Esophagus squamous epithelium (tissue), 5 donors: ENCODE measurements at places on chromosomes 4 and X.

GRCh38 chrX:84469226-84469625 is 33.0 kb downstream of the HDX start:
- H3K27ac ChIP-seq, result no peak overlapping the region
- H3K4me3 ChIP-seq, result no peak overlapping the region
- no peaks in the 10 kb centered on the region for H3K4me1 ChIP-seq

GRCh38 chrX:31092476-31092875 is 20.6 kb upstream of the FTHL17 start:
- no peak overlapping the region for H3K4me3 ChIP-seq
- H3K4me1 ChIP-seq, result no peaks in the 10 kb centered on the region

DNA sequence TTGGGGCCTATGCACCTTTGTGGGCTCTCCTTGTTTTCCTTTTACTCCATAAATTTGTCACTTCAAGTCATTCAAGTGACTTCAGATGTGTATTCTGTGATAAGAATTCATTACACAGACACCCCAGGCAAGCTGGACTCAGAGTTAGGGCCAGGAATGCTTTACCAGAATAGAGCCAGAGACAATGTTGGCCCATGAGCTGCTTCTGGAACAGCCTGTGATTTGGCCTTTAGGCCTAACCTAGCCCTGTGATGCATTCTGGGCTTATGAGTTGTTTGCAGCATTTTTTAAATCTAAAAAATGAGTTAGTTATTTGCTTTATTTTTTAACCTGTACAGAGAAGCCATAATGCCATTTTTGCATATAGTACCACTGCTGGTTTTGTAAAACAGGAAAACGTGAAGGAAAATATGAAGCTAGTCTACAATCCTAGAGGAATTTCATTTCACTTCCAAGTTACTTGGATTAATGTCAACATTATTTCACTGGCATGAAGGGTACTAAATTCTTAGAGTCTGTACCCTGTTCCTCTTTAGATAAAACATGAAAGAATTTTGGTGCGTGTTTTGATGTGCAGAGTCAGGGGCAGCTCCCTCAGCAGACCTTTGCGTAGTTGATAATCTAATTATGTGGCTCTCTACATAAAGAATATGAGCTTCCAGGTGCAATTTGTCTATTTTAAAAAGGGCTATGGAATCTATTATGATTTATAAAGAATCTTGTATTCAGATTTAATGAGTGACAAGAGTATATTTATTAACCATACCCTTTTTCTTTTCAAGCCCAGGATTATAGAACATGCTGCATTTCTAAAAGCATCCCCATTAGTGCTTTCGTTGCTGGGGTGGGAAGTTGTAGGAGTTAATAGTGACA is 84.7 kb downstream of the ARHGAP10 start:
- no peaks in the 10 kb centered on the region for H3K36me3 ChIP-seq
- H3K27ac ChIP-seq, result peak overlapping the region; percentile 62
- H3K4me1 ChIP-seq, result peaks cover 26% of the 10 kb centered on the region
- no peaks in the 10 kb centered on the region for H3K27me3 ChIP-seq
- DNase-seq, result no peak

DNA sequence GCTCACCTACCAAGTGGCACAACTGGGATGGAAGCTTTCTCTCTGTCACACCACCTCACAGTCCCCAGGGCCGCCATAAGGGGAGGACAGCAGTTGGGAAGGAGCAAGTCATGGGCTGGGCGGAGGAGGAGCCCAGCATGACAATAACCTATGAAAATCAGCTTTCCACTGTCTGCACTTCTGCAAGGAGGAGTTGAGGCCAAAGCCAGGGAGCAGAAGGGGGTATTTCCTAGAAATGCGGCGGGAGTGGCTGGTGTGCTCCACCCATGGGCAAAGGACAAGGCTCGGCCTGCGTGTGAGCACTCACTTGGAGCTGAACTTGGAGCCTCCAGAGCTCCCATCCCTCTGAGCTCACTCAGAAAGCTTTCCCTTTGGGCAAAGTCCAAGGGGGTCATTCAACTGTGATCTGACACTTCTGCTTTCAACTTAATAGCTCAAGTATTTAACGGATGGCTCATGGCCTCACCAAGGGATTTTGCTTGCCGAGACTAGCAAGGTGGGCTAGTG is 18.5 kb downstream of the APLN start:
- DNase-seq, result no peak
- peak overlapping the region; percentile 13 for H3K27ac ChIP-seq

GRCh38 chrX:71532078-71532752 is 689 bp upstream of the OGT start:
- DNase-seq, result no peak
- peak overlapping the region; percentile 89 for H3K27ac ChIP-seq
- H3K4me3 ChIP-seq, result peak overlapping the region; percentile 64
- H3K27me3 ChIP-seq, result no peaks in the 10 kb centered on the region
- H3K4me1 ChIP-seq, result no peaks in the 10 kb centered on the region

GRCh38 chr4:120858776-120859175 is 63.8 kb downstream of the PRDM5 start:
- H3K36me3 ChIP-seq, result no peaks in the 10 kb centered on the region
- no peaks in the 10 kb centered on the region for H3K4me1 ChIP-seq
- H3K27me3 ChIP-seq, result no peaks in the 10 kb centered on the region
- no peak for DNase-seq

- H3K36me3 ChIP-seq, result no peaks in the 10 kb centered on the region
- no peaks in the 10 kb centered on the region for H3K27me3 ChIP-seq
- H3K4me1 ChIP-seq, result no peaks in the 10 kb centered on the region
- no peak overlapping the region for H3K27ac ChIP-seq
- H3K4me3 ChIP-seq, result no peak overlapping the region
These were observed 109.2 kb upstream of the IGFBP7 start for GRCh38 chr4:57219431-57219830.

DNA sequence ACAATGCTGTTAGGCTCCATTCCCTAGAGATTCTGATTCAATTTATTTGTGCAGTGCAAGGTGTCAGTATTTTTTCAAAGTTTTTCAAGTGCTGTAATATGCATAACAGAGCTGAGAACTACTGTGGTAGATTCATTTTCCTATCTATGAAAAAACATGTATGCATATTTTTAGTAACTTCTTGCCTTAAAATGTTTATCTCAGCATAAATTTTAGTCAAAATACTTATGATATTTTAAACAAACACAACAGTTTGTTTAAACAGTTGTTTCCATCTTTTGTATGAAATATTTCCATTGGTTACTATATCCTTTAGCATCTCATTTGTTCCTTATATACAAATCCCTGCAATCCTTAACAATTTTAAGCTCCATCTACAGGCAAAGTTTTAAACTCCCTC is 624.8 kb upstream of the ADGRL3 start:
- H3K4me1 ChIP-seq, result no peaks in the 10 kb centered on the region
- H3K27me3 ChIP-seq, result no peaks in the 10 kb centered on the region
- no peaks in the 10 kb centered on the region for H3K36me3 ChIP-seq

- H3K27ac ChIP-seq, result no peak overlapping the region
- peaks cover 11% of the 10 kb centered on the region for H3K4me1 ChIP-seq
- no peaks in the 10 kb centered on the region for H3K27me3 ChIP-seq
- no peaks in the 10 kb centered on the region for H3K36me3 ChIP-seq
- no peak overlapping the region for H3K4me3 ChIP-seq
These were observed 72.7 kb downstream of the EFNB1 start for GRCh38 chrX:68901519-68901918.

GRCh38 chr4:41465146-41465761 is 72.7 kb upstream of the LIMCH1 start:
- H3K4me3 ChIP-seq, result no peak overlapping the region
- no peaks in the 10 kb centered on the region for H3K36me3 ChIP-seq
- H3K27me3 ChIP-seq, result no peaks in the 10 kb centered on the region
- no peak overlapping the region for H3K27ac ChIP-seq
- DNase-seq, result no peak
- H3K4me1 ChIP-seq, result peaks cover 25% of the 10 kb centered on the region

GRCh38 chrX:46642145-46642544 is 68.6 kb downstream of the CHST7 start:
- no peaks in the 10 kb centered on the region for H3K36me3 ChIP-seq
- no peak for DNase-seq
- H3K4me3 ChIP-seq, result no peak overlapping the region
- H3K27me3 ChIP-seq, result no peaks in the 10 kb centered on the region
- H3K4me1 ChIP-seq, result no peaks in the 10 kb centered on the region

DNA sequence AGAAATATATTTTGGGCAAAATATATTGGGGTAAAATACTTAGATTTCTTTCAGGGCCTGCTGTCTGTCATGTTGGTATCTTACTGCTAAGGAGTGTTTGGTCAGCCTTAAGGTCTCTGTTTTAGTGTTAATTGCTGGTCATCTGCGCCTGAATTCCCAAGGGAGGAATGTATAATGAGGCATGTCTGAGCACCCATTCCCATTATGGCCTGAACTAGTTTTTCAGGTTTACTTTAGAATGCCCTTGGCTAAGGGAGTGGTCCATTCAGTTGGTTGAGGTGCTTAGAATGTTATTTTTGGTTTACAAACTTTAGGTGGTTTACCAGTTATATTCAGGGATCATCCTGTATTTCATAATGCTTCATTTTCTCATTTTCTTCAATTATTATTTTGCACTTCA is 125.9 kb downstream of the CFAP299 start:
- no peaks in the 10 kb centered on the region for H3K4me1 ChIP-seq
- no peak overlapping the region for H3K4me3 ChIP-seq
- DNase-seq, result no peak
- no peaks in the 10 kb centered on the region for H3K27me3 ChIP-seq
- no peak overlapping the region for H3K27ac ChIP-seq
- no peaks in the 10 kb centered on the region for H3K36me3 ChIP-seq

DNA sequence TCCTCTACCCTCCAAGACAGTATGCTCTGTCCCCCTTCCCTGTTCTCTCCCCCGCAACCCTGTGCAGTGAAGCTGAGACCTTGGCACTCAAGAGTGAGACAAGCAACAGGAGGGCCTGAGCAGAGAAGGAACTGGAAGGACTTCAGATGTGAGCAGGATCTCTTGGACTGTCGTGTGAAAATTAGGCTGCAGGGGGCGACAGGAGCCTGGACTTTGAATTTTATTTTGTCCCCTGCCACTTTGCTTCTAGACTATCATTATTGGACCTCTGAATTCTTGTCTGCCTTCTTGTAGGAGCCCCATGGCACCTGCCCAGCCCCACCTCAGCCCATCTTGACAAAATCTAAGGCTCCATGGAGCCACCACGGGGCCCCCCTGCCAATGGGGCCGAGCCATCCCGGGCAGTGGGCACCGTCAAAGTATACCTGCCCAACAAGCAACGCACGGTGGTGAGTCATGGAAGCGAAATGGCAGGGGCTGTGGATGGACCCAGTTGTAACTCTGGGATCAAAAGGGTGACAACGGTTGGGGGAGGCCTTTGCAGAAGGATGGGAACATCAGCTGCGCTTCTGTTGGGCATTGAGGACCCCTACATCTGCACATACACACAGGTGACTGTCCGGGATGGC is 1.7 kb downstream of the ARAF start:
- DNase-seq, result no peak
- no peaks in the 10 kb centered on the region for H3K4me1 ChIP-seq
- no peak overlapping the region for H3K27ac ChIP-seq
- H3K36me3 ChIP-seq, result peaks cover 50% of the 10 kb centered on the region

- no peak overlapping the region for H3K27ac ChIP-seq
- DNase-seq, result no peak
- no peaks in the 10 kb centered on the region for H3K4me1 ChIP-seq
These were observed 43.6 kb upstream of the KIT start for GRCh38 chr4:54614149-54614548.

DNA sequence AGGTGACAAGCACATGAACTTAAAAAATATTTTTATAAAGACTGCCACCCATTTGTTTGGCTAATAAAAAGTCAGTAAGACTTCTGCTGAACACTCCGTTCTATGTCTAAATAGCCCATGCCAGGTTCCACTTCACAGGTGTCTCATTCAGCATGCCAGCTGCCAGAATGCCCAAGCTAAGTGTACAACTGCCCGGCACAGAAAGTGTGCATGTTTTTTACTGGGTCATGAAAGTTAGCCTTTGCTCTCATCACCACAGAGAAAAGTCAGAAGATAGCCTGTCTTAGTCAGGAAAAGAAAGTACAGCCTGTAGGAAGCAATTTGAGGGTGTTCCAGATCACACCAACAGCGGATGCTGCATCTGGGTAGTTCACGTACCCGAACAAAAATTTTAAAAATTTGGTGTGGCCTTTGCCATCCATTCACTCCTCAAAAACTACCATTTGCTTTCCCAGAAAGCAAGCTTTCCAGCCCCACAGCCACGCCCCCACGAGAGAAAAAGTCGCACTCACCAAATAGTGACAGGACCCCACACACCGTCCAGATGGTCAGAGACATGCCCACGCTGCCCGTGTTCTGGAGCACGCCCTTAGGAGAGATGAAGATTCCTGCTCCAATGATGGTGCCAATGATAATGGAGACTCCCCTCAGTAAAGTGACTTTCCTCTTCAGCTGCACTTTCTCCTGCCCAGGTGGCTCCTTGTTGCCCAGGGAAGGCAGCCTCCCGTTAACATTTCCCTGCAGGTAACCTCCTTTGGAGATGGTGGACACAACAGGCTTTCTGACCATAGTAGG is 671 bp downstream of the SLC7A11 start:
- H3K36me3 ChIP-seq, result no peaks in the 10 kb centered on the region
- H3K27me3 ChIP-seq, result no peaks in the 10 kb centered on the region
- no peak for DNase-seq
- peak overlapping the region; percentile 38 for H3K4me3 ChIP-seq
- H3K4me1 ChIP-seq, result no peaks in the 10 kb centered on the region

DNA sequence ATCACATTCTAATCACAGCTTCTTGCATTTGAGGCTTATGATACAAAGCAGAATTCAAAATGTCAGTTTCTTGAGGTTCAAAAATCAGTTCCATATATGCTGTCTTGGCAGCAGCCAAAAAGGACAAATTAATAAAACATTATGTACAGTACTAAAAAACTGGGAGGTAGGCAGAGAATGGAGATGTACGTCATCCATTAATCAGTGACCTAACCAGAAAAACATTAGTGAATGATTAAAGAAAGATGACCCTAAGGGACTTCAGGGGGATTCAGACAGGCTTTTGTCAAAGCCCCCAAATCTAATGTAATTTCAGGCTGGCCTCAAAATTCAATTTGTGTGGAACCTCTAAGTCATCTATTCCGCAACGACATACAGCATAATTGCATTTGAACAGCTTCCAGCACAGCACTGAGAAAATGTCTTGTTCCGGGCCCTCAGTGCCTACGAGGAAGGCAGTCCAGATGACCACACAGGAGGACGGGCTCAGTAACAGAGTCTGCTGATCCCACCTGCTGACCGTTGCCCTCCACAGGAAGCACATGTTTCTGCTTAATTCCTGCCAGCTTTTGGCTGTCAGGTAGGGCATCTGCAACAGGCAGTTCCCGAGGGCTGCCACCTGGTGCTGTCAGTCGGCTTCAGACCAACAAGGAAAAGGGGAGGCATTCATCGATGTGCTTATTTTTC is 83.8 kb upstream of the HHIP start:
- H3K4me1 ChIP-seq, result no peaks in the 10 kb centered on the region
- H3K27me3 ChIP-seq, result no peaks in the 10 kb centered on the region
- H3K4me3 ChIP-seq, result no peak overlapping the region
- no peak overlapping the region for H3K27ac ChIP-seq
- DNase-seq, result no peak
